ENCODE measurements at places on chromosomes 16 and 17. TPM values are rescaled to one million over a fixed set of nuclear protein-coding genes. Genes with fewer than 3 reads are reported as not detected.

Gene PYDC1
- polyA plus RNA-seq: not detected

Gene ACE
- polyA plus RNA-seq: 2.0 TPM

Gene TP53TG3
- not detected for polyA plus RNA-seq

Gene KCNH4
- polyA plus RNA-seq: not detected

Gene CRYM
- polyA plus RNA-seq: not detected

Gene DRC3
- 0.90 TPM for polyA plus RNA-seq

Gene CAVIN1
- not detected for polyA plus RNA-seq

Gene GNGT2
- 10.3 TPM for polyA plus RNA-seq

Gene SALL1
- polyA plus RNA-seq: not detected

Gene LRRC46
- polyA plus RNA-seq: 0.90 TPM

Gene TMEM235
- polyA plus RNA-seq: not detected

Gene PRSS53
- polyA plus RNA-seq: 0.83 TPM

Gene HOXB2
- polyA plus RNA-seq: 0.94 TPM

Gene PRPSAP2
- polyA plus RNA-seq: 37.7 TPM

Gene ZNF830
- 22.7 TPM for polyA plus RNA-seq

Gene RGS11
- not detected for polyA plus RNA-seq

Gene SYNGR3
- polyA plus RNA-seq: 4.9 TPM

Gene SBK1
- 0.68 TPM for polyA plus RNA-seq

Gene TMEM100
- polyA plus RNA-seq: not detected

Gene NDE1
- polyA plus RNA-seq: 79.2 TPM

Gene CLEC18A
- polyA plus RNA-seq: not detected

Gene PIGL
- 14.7 TPM for polyA plus RNA-seq

Gene QPRT
- polyA plus RNA-seq: not detected

Gene CTRL
- 2.1 TPM for polyA plus RNA-seq

Gene ZNF287
- 6.2 TPM for polyA plus RNA-seq

Gene SLC35G6
- not detected for polyA plus RNA-seq

Gene SOCS1
- 39.1 TPM for polyA plus RNA-seq

Gene SYT17
- 3.2 TPM for polyA plus RNA-seq

Gene SLFN12
- 2.4 TPM for polyA plus RNA-seq

Gene WSCD1
- not detected for polyA plus RNA-seq

Gene OMG
- polyA plus RNA-seq: not detected

Gene CRYBA1
- polyA plus RNA-seq: not detected

Gene CES1
- polyA plus RNA-seq: 0.43 TPM

Gene CACNA1H
- not detected for polyA plus RNA-seq

Gene TBC1D3
- polyA plus RNA-seq: not detected

Gene RPL27
- polyA plus RNA-seq: 2,481 TPM

Gene CHRNE
- polyA plus RNA-seq: 0.89 TPM

Gene PLA2G15
- polyA plus RNA-seq: 8.2 TPM

Gene NPIPB9
- 0.31 TPM for polyA plus RNA-seq

Gene PTX4
- polyA plus RNA-seq: not detected

Gene EVI2A
- 30.2 TPM for polyA plus RNA-seq

Gene SKA2
- 31.4 TPM for polyA plus RNA-seq

Gene CAPN15
- 9.1 TPM for polyA plus RNA-seq

Gene SCO1
- polyA plus RNA-seq: 15.4 TPM

Gene KRT25
- not detected for polyA plus RNA-seq

Gene ESRP2
- 0.48 TPM for polyA plus RNA-seq

Gene TNFRSF17
- 83.0 TPM for polyA plus RNA-seq

Gene USP10
- polyA plus RNA-seq: 95.8 TPM

Gene IL17C
- polyA plus RNA-seq: not detected

Gene CHP2
- not detected for polyA plus RNA-seq

Gene MEIOC
- 0.18 TPM for polyA plus RNA-seq

Gene ZDHHC7
- polyA plus RNA-seq: 30.8 TPM

Gene KLHL10
- 0.16 TPM for polyA plus RNA-seq

Gene RAB26
- 0.41 TPM for polyA plus RNA-seq

Gene PABPN1L
- polyA plus RNA-seq: not detected

Gene HAS3
- polyA plus RNA-seq: 0.09 TPM

Gene GLP2R
- not detected for polyA plus RNA-seq
